ENCODE measurements at places on chromosomes 1 and 21. TPM values are rescaled to one million over a fixed set of nuclear protein-coding genes. Genes with fewer than 3 reads are reported as not detected.

The SMCP gene
- not detected for polyA plus RNA-seq

The SLC16A4 gene
- 8.3 TPM for polyA plus RNA-seq

The ADGRL2 gene
- 45.1 TPM for polyA plus RNA-seq

The FCRL4 gene
- polyA plus RNA-seq, result not detected

- DNase-seq, result no peak
Measured at GRCh38 chr1:8674481-8674880, 143.0 kb downstream of the RERE start.

- no peak for DNase-seq
Measured at GRCh38 chr1:81582467-81582986, 218.2 kb upstream of the ADGRL2 start.

DNA sequence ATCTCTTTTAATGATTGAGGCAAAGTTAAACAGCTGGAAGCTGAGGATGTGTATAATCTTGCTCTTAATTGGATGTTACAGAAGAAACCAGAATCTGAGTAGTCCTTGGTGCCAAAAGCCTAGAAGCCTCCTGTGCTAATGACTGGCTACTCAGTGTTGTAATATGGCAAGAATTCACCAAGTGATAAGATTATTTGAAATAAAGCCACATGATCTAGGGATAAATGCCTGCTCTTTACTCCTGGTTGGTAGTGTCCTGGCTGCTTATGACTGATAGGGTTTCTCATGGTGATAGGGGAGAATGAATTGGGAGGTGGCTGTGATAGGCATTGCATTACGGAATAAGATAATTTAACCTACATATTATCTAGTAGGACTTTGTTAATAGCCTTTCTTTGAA lies 13.6 kb upstream of the MAB21L3 start:
- DNase-seq, result no peak

DNA sequence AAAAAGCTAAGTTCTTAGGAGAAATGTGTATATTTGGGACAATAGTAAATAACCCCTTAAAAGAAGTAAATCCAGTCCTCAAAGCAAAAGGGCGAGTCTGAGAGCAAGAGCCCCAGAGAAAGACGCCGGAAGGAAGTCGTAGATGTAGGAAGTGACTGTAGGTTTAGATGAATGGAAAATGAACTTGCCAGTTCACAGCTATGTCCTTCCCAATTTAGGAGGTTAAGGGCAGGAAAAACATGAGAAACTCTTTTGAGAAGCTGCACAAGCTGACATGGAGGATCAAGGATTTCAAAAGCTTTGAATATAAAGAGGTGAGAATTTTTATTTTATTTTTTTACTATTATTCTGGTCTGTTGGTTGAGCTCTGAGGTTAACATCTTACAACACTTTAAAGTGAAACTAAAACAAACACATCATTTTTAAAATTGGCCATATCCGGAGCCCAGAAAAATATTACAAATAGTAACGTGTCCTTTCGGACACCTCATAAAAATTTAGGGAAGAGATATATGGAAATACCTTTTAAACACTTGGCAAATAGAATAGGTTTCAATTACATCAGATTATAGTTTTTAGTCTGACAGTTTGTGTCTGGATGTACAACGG lies 1178.6 kb downstream of the MRPL39 start:
- no peak for DNase-seq

- DNase-seq, result no peak
Measured at GRCh38 chr1:202663131-202663530, 47.1 kb downstream of the SYT2 start.

Data from hepatocyte (in vitro differentiated cells).